CD8-positive, alpha-beta memory T cell (primary cell): ENCODE measurements at places on chromosomes 3 and 15. TPM values are rescaled to one million over a fixed set of nuclear protein-coding genes. Genes with fewer than 3 reads are reported as not detected.

NDUFB5 gene
- 126 TPM for total RNA-seq

TADA3 gene
- total RNA-seq: 58.8 TPM

ITIH1 gene
- total RNA-seq: not detected

DNA sequence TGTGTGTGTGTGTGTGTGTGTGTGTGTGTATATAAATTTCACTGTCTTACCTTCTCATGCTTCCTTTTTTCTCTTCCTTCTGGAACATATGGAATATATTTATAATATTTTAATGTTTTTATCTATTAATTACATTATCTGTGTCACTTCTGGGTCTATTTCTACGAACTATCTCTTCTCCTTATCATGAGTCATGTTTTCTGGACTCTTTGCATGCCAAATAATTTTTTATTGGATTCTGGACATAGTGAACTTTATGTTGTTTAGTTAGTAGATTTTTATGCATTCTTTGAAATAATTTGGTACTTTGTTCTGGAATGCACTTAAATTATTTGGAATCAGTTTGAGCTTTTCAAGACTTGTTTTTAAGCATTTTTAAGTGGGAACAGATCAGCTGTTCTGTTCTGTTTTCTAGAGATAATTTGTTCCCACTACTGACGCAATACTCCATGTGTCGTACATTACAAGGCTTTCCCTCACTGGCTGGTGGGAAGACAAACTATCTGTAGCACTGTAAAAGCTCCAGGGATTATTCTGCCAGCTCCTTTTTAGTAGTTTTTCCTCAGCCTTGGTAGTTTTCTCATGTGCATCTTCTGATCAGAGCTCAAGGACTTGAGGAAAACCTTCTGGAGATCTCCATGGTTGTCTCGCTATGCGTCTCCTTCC lies 302.0 kb downstream of the CLSTN2 start:
- DNase-seq: no peak

DNA sequence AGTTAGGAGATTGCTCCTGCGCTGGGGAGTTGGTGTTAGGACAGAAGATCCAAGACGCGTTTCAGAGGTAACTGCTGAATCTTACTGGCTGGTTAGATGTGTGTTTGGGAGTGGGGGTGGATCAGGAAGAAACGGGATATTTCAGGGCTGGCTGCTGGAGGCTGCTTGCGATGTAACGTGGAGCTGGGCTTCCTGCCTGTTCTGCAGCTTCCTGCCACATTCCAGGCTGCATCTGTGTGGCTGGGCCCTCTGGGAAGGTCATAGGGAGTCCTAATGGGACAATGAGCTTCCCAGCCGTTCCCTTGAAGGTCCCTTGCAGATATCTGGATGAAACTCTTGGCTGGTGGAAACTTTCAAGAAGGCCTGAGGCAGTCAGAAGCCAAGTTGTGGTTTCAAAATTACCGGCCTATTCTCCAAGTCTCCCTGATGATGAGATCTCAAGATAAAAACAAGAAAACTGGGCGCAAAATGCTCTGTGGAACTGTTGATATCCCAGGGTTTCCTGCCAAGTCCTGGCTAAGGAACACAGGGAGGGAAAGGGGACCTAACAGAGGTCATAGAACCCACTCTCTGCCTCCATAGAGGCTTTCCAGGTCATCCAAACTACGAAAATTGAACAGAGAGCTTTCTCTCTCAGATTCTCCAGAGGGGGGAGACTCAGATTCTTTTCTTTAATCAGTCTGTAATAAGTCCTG lies 67.0 kb downstream of the NOX5 start:
- no peak for DNase-seq

- no peak for DNase-seq
Measured at GRCh38 chr3:106675451-106675850, 701.8 kb upstream of the CCDC54 start.

GRCh38 chr3:55624238-55624637 lies 137.1 kb upstream of the WNT5A start:
- DNase-seq: no peak

DNA sequence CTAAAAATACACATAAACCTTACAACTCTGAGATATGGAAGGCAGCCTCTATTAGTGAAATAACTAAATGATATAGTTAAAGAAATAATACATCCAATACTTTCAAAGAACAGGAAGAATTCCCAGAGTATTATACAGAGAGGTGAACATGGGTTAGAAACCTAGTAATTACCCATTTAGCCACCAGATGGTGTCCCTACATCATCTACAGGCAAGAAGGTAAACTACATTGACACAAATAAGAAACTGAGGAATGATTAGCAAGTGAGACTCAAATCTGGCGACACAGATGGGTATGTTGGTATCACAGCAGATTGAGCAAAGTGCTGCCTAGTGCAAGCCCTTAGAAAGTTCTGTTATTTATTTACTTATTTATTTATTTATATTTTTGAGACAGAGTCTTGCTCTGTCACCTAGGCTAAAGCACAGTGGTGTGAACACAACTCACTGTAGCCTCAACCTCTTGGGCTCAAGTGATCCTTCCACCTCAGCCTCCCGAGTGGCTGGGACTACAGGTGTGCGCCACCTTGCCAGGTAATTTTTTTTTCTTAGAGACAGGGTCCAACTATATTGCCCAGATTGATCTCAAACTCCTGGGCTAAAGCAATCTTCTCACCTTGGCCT lies 28.2 kb downstream of the NEK4 start:
- no peak for DNase-seq

DNA sequence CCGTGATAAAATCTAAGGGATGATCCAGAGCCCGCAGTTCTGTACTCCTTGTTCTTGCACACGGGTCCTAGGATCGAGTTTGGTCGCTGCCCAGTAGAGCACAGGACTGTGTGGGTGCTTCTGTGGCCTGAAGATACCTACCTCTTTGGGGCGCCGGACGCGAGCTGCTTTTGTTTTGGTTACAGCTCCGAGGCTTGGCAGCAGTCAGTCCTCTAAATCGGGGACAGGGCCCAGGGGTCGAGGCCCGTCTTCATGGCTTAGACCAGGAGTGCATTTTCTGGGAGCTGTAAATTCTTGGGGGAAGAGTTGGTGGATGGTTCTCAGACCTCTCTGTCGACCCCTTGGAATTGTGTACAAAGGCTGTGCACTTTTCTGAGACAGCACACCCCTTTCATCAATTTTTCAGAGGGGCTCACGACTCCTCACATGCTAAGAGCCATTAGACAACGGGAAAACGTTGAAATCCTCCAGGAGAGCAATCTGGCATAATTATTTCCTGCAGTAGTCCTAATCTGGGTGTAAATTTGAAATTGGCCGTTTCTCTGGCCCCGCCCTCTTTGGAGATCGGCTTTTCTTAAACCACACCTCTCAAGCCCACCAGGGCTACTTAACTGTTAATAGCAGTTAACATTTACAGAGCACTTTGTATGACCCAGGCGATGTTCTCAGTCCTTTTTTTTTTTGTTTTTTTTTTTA lies 928 bp downstream of the CEP97 start:
- peak; percentile 56 for DNase-seq

DNA sequence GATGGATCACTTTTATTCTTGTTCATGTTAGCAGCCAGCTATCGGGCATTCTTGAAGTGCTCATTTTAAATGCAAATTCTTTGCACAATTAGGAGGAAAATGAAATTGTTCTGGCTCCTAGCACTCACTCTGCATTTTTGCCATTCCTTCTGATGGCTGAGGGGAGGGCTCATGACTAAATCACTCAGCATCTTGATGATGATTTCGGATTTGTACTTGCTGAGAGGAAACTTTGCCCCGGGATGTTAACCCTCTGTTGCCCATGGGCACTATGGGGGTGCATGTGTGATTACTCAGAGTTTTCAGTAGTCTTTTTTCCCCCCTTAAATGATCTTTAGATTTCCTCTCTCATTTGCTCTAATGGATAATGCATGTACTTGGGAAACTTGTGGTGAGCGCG lies 299.6 kb upstream of the C2CD4B start:
- DNase-seq: no peak

- no peak for DNase-seq
Measured at GRCh38 chr3:172159962-172160538, 120.7 kb downstream of the FNDC3B start.

DNA sequence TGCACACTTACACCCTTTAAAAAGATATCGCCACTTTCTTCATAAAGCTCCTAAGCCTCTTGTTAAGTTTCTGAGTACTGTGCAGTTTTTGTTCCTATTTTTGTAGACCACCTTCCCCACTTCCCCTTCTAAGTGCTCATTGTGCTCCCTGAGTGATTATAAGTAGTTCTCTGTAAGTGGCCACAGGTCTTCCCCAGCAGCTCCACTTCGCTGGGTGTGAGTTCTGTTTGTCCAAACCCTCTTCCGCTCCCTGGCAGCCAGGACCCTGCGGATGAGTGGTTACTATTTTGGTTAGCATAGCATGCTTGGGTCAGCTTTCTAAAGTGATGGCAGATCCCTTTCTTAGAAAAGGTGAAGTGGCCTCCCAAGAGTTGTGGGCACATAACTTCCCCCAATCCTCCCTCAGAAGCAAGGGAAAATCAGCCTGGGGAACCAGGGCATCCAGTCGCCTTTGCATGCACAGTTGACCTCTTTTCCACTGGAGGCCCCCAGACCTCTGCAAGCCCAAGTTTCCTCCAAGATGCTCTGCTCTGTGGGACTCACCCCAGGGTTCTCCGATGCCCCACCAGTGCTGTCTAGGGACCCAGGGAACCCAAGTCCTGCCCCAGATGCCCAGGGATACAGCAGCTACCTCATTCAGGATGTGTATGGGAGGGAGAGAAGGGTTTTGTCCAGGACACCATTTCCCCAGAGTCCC lies 69.6 kb downstream of the ATP10A start:
- no peak for DNase-seq

DNA sequence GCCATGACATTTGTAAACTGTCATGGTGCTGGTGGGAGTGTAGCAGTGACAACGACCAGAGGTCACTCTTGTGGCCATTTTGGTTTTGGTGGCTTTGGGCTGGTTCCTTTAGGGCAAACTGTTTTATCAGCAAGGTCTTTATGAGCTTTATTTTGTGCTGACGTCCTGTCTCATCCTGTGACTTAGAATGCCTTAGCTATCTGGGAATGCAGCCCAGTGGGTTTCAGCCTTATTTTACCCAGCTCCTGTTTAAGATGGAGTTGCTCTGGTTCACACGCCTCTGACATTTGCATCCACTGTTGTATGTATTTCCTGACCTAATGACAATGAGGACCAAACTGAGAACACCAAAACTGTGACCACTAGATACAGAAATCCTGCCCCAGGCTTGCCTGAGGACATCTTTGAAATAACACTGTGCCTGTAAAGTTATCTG lies 37.6 kb downstream of the RAB8B start:
- DNase-seq: no peak
